ENCODE measurements at places on chromosomes 2 and 18. TPM values are rescaled to one million over a fixed set of nuclear protein-coding genes. Genes with fewer than 3 reads are reported as not detected.

Gene PSMA8
- not detected for polyA plus RNA-seq

Gene IL18RAP
- polyA plus RNA-seq: 0.23 TPM

Gene HOXD11
- 72.7 TPM for polyA plus RNA-seq

Gene CNTNAP5
- not detected for polyA plus RNA-seq

Gene NXPH2
- 4.8 TPM for polyA plus RNA-seq

Gene BOLL
- 0.08 TPM for polyA plus RNA-seq

Gene SPP2
- polyA plus RNA-seq: not detected

Gene BOD1L2
- polyA plus RNA-seq: not detected

Gene FZD7
- polyA plus RNA-seq: 76.9 TPM

Gene LIMS3
- polyA plus RNA-seq: 6.6 TPM

Gene LONRF2
- 2.5 TPM for polyA plus RNA-seq

Gene INHBB
- 0.09 TPM for polyA plus RNA-seq

Gene EN1
- polyA plus RNA-seq: not detected

Gene TCF23
- 0.51 TPM for polyA plus RNA-seq

Gene UGT1A5
- not detected for polyA plus RNA-seq

Gene RGPD4
- polyA plus RNA-seq: 0.03 TPM

All from renal cortex interstitium (tissue), 15 donors.